Stimulated activated CD8-positive, alpha-beta memory T cell treated with anti-CD3 and anti-CD28 coated beads, Interleukin-4, amount 100 ng/mL, for 1 hour (primary cell): ENCODE measurements at places on chromosomes 5 and 9.

DNA sequence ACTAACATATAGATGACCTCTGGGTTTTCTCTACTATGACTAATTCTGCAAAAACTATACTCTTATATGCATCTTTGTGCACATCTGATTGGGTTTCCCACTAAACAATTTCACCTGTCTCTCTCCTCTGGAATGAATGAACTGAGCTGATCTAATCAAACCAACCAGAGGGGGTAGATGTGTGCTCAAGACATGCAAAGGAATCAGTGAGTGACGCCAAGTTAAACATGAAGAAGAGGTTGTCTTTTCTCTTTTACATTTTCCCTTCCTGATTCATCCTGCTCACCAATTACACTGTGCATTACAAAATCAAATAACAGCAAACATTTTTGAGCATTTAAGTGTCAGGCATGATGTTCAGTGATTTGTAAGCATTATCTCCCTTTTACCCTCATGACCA, 29.6 kb upstream of the GRXCR2 start:
- DNase-seq = no peak

GRCh38 chr5:106089073-106089472, 1581.7 kb downstream of the EFNA5 start:
- no peak for DNase-seq

- no peak for DNase-seq
Observed at GRCh38 chr9:133956520-133957076, 35.5 kb downstream of the VAV2 start.

DNA sequence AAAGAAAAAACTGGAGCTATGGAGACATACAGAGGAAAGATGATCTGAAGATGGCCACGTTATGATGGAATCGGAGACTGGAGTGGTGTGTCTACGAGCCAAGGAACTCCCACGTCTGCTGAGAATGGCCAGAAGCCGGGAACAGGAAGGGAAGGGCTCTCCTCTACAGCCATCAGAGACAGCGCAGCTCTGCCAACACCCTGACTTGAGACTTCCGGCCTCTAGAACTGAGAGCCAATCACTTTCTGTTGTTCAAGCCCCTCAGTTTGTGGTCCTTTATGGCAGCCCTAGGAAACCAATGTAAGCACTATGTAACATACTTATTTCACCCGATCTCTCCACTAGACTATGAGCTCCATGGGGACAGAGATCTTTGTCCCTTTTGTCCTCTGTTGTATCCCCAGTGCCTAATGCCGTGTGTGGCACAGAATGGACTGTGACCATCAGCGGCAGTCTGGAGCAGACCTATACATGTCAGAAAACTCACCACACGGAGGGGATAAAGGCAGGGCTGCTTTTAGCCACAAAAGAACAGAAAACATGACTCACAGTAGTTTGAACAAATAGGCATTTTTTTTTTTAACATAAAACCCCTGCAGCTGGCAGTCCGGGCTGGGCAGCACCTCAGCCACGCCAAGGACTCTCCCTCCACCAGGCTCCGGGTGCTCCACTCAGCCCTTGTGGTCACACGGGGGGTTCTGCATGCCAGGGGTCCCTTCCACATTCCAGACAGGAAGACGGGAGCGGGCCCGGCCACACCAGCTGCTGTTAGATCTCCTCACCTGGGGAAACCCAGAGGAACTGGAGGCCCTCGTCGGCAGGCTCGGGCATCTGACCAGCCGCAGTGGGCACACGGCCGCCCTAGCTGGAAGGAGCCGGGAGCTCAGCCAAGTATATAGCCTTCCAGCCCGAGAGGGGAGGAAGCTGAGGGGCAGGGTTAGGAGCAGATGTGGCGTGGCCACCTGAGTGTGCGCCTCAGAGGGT, 16.1 kb upstream of the MXD3 start:
- no peak for DNase-seq

DNA sequence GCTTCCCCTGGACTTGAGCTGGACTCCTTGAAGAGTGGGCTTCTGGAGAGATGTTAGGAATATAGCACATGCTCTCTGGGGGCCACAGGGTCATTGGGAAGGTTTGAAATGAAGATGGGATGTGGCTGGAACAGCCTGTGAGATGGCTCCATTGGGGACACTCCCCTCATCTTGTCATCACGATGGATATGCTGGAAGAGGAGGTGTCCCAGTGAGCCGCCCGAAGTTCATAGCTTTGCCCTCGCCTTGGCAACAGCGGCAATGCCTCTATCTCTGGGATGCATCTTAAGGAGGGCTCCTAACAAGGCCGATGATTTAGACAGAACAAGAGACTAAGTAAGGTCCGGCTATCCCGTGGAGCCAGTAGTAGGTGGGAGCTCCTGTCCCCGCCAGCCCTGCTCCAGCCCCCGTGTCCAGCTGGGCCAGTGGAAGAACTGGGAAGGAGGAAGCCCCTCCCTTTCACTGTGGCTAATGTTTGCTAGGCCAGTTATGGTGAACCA, 23.9 kb downstream of the AMBP start:
- no peak for DNase-seq

DNA sequence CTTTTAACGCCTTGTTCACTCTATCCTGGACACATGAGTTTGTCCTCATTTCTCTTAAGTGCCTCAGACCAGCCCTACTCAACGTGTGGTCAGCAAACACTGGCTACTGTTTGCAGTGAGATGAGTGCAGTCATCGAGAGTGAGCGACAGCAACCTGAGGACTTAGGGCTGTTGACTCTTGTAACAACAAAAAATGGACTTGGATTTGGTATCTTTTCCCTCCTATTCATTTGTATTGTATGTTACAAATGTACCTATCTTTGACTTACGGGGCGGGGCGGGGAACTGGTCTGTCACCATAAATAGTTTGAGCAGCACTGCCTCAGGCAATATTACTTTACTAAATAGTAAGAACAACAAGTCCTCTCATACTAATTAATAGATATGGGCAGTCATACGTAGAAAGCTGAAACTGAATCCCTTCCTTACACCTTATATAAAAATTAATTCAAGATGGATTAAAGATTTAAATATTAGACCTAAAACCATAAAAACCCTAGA, 84.1 kb downstream of the TLE1 start:
- no peak for DNase-seq

GRCh38 chr9:121656941-121657470, 5.6 kb downstream of the DAB2IP start:
- no peak for DNase-seq

DNA sequence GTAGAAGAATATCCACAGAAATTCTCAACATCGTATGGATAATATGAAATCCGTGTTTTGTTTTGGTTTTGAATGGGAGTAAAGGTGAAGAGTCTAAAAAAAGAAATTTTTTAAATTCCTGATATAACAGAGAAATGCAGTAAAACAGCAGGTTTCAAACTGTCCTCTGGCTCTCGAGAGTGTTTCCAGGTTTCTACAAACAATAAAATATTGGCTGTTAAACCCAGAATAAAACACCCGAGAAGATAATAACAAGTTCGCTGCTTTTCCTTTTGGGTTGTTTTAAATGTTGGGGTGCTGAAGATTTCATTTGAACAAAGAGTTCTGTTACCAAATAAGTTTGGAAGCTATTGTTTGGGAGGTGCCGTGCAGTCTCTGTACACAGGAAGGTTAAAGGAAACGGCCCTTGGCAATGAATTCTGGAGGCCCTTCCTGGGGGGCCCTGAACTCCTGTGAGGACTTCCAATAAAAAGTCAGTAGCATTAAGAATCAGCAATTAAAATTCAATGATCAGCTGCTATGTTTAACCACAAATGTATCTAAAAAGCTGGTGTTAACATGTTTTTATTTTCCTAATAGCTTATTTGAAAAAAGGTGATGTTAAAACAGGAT, 215.8 kb downstream of the TSSK1B start:
- no peak for DNase-seq

DNA sequence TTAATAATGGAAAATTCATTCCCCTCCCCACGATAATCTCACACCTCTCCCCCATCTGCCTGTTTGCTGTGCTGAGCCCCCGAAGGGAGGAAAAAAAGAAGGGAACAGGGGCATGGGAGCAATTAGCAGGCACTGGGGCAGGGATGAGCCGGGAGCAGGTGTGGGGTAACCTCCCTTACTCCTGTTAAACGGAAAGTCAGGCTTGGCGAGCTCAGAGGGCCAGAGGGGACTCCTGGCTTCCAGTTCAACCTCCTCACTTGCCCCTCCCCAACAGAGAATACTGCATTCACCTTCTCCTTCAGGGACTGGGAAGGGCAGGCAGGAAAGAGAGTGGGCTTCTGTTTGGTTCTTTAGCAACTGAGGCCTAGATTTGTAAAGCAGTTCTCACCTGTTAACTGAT, 1.6 kb downstream of the AFAP1L1 start:
- no peak for DNase-seq

DNA sequence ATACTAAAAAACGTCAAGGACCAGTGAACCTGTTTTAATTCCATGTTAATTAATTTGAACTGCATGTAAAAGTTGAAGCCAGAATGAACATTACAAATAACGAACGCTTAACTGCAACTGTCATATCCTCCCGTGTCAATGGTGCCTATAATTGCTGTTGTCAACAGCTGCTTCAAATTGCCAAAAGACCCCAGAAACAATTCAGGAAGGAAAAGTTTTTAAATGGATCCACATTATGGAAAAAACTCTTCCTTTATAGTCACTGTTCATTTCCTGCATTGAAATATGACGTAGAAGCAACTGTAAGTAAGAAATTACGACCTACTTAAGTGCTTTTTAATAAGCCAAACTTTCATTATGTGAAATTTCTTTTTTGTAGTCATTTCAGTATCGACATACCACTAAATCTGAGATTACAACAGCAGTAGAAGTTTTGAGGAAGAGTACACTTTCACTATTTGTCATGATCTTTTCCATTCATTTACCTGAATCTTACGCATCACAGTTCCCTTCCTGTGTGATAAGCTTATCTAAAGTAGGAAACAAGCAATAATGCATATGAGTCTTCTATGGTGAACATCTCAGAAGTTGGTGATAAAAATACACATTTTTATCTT, 37.8 kb downstream of the MEF2C start:
- DNase-seq = no peak

DNA sequence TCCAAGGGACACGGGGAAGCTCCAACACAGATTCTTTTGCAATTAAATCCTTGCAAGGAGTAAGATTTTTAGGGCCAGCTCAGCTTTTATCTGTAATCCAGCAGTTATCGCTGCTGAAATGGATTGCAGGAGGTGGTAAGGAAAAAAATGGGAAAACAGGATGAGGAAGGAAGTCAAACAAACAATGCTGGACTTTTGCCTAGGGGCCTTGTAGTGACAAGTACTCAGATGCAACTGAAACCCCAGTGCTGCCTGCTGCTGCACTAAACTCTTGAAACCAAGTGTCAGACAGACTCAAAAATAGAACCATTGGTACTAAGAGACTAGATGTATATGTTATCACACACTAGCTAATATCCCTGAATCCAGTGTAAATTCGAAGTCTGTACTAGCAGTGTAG, 309.2 kb downstream of the CTNND2 start:
- DNase-seq = no peak

DNA sequence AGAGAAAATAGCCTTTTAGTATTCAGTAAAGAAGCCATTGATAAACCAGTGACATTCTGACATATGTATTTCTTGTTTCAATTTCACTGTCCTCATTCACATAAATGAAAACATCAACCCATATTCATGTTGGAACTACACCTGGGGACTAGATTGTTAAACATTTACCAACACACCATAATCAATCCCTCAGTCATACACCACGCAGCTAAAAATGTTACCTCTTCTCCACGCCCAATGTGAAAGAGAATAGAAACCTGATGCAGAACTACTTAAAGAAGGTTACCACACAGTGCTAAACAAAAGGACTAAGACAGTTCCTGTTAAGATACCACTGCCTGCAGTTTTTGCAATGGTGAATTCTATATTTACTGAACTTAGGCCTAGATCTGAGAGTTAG, 518.9 kb downstream of the PRELID2 start:
- no peak for DNase-seq

- DNase-seq = no peak
Observed at GRCh38 chr5:42807722-42808447, 3.8 kb downstream of the SELENOP start.

DNA sequence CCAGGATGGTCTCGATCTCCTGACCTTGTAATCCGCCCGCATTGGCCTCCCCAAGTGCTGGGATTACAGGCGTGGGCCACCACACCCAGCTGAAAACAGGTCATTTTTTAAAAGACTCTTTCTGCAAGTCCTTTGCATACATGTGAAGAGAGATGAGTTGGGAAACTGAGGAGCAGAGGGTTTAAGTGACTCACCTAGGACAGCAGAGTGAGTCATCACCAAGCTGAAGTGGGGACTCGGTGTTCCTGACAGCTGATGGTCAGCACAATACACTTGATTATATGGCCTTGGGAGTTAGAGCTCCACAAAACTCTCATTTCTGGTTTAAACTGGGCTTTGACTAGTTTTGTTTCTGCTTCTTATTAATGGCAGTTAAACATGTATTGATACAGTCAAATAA, 38.1 kb upstream of the SSBP2 start:
- no peak for DNase-seq

DNA sequence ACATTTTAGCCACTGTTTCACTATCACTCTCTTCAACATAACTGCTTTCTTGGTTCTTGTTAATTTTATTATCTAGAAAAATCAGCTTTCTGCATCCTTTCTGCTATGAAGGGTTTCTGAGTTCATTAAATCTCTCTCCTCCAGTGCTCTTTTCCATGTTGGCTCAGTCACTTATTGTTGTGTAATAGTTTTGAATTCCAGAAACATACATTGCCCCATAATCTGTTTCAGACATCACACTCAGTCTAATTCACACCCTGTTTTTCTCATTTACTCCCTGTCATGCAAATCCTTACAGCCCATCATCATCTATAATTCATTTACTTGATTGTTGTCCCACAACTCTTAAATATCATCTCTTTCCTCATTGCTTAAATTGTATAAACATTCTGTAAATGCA, 176.1 kb upstream of the CDH12 start:
- DNase-seq = no peak

DNA sequence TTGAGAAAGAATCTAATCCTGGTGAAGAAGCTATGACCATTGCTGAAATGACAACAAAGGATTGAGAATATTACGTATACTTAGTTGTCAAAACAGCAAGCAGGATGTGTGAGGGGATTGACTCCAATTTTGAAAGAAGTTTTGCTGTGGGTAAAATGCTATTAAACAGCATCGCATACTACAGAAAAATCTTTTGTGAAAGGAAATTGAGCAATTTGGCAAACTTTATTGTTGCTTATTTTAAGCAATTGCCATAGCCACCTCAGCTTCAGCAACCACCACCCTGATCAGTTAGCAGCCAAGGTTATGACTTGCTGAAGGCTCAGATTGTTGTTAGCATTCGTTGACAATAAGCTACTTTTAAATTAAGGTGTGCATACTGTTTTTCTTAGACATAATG, 22.5 kb upstream of the ARL14EPL start:
- no peak for DNase-seq

DNA sequence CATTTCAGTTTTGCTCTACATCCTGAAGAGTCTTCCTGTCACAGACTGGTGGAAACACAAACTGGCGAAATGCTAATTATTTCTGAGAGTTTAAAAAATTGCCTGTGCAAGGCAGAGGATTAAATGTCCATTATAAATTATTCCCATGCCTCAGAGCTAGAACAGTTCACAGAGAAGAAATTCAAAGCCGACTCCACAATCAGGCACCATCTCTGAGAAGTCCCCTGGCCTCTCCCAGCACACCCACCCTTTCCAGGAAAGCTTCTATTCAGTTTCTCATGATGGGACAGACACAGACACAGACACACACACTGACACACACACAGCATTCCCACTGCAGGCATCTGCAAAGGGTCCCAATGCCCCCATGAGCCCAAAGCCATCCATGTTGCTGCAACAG, 253.1 kb downstream of the DENND1A start:
- DNase-seq = no peak

- DNase-seq = no peak
Observed at GRCh38 chr5:40781843-40782409, 16.2 kb downstream of the PRKAA1 start.
